Left lung (tissue), 14 donors: ENCODE measurements at places on chromosomes 11 and 22. TPM values are rescaled to one million over a fixed set of nuclear protein-coding genes. Genes with fewer than 3 reads are reported as not detected.

The NXPE2 gene
- 0.23 TPM for polyA plus RNA-seq

The DEFB131B gene
- 2.7 TPM for polyA plus RNA-seq

The PTPRCAP gene
- 2.6 TPM for polyA plus RNA-seq

The AQP11 gene
- 2.8 TPM for polyA plus RNA-seq

The ARHGEF17 gene
- polyA plus RNA-seq = 81.4 TPM

The SLC17A6 gene
- polyA plus RNA-seq = not detected

The EMID1 gene
- 109 TPM for polyA plus RNA-seq

The RAC2 gene
- 11.2 TPM for polyA plus RNA-seq

The OR5M10 gene
- polyA plus RNA-seq = not detected

The PNPLA5 gene
- 0.06 TPM for polyA plus RNA-seq

The TRIM64C gene
- polyA plus RNA-seq = not detected

The OOSP2 gene
- polyA plus RNA-seq = not detected

The ART1 gene
- polyA plus RNA-seq = not detected

The DKK3 gene
- polyA plus RNA-seq = 178 TPM

The BBOX1 gene
- 0.36 TPM for polyA plus RNA-seq

The FAM180B gene
- polyA plus RNA-seq = 0.20 TPM

The RFPL3 gene
- not detected for polyA plus RNA-seq

The TRMU gene
- 43.1 TPM for polyA plus RNA-seq

The TSSK2 gene
- not detected for polyA plus RNA-seq

The MUC5B gene
- polyA plus RNA-seq = 0.31 TPM

The SLC5A4 gene
- 0.85 TPM for polyA plus RNA-seq

The ZNRF3 gene
- polyA plus RNA-seq = 24.9 TPM

The CHRNA10 gene
- 2.1 TPM for polyA plus RNA-seq

The PHOX2A gene
- not detected for polyA plus RNA-seq

The MS4A15 gene
- not detected for polyA plus RNA-seq

The UPB1 gene
- polyA plus RNA-seq = 2.2 TPM

The MOV10L1 gene
- 2.3 TPM for polyA plus RNA-seq

The ENTHD1 gene
- not detected for polyA plus RNA-seq

The KRTAP5-2 gene
- polyA plus RNA-seq = not detected

The CAVIN3 gene
- polyA plus RNA-seq = 37.5 TPM
